ENCODE measurements at places on chromosomes 12 and 14.

DNA sequence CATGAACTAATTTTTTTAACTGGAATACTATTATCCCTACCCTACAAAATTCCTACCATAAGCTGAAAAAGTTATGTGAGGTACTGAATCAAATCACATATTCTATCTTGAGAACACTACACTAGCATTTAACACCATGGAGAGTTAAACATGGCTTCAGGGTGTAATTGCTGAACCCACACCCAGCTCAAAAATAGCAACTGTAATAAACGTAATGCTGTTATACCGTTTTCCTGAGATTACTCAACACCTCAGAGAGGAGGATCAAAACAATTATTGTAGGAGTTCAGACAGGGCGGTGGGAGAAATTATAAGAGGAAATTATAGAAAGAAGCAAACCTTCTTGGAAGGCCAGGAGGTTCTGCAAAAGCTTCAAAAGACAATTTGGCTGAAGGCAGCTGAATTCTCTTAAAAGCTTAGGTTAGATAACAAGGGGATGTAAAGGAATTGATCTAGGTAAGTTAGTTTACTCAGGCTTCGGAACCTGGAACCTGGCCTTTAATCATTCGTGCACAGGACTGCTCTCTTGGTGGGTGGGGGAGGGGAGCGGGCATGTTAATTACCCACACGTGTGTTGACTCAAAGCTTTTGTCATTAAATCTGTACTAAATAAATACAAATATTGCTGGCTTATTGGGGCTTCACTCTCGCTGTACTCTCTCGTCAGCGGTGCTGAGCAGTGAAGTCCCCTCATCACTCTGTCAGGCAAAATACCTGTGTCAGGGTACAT is 12.1 kb upstream of the IPO8 start:
- DNase-seq = no peak

DNA sequence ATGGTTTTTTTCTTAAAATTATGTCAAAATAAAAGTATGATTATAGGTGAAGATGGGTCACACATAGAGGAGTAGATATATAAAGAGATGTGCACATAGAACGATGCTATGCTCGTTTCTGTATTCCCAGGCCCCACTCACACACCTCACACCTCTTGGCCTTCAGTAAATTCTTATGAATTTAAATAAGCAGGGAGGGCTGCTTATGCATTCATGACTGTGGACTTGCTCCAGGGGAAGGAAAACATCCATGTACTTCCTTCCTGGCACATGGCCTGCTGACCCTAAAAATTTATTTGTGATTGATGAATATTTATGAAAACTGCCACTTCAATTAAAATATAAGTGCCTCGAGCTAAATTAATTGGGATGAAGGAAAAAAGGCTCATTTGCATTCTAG is 1306.7 kb upstream of the TMEM132C start:
- DNase-seq = no peak

GRCh38 chr12:40635141-40635731 is 57.0 kb upstream of the CNTN1 start:
- DNase-seq = no peak

GRCh38 chr12:85713373-85713772 is 122.8 kb downstream of the RASSF9 start:
- no peak for DNase-seq

DNA sequence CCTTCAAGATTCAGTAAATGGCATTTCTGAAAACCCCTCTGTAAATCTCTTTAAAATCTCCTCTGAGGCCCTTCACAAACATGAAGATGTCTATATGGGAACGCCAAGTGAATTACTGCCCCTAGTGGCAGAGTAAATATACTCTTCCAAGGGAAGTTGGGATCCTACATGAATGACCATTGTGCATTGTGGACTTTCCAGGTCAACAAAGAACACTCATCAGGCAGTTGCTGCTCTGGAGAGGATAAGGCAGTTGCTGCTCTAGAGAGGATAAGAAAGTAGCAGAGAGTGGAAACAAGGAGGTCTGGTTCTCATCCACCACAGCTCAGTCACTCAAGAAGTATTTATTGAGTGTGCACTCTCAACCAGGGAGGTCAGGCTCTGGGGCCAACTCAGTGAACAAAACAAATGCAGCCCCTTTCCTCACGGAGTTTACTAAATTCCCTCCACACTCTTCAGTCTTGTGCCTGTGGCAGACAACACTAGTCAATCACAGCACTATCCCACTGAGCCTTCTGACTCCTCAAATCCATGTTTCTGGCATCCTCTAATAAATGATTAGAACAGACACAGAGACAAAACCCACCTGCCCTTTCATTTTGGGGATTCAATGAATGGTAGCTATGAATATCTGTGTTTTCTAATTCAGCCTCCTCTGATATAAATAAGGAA is 52.9 kb downstream of the SVOP start:
- no peak for DNase-seq

DNA sequence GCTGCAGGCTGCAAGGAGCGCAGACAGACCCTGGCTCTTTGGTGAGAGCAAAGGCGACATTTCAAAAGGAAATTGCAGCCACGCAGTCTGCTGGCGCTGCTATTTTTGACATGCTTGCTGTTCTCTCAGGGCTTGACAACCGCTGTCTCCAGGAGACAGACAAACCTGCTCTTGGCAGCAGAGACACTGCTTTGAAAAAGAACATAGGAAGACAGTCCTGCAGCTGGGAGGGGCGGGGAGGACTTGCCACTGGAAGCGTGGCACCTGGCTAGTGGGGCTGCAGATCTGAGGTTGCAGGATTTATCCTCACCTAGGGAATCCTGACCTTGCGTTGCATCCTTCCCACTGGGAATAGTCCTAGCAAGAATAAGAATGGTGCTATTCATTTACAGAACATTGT is 91.8 kb upstream of the KCNA1 start:
- DNase-seq = no peak

GRCh38 chr14:104794993-104795780 is at the start of gene AKT1:
AKT1 (minus strand) TSS chr14:104795748; CDS start chr14:104792643, 3,105 bp downstream.
- DNase-seq = no peak

DNA sequence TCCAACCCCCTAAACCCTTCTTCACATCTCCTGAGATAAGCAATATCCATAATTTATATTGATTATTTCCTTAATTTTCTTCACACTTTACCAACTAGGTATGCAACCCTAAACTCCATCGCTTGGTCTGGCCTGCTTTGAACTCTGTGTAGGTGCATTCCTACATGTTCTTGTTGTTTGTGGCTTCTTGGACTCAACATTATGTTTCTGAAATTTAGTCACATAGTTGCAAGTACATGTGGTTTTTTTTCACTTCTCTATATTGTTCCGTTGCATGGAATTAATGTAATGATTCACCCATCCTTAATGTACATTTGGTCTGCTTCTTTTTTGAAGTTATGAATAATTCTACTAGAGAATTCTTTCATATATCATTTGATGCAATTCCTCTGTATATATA is 1.6 kb upstream of the TAS2R30 start:
- no peak for DNase-seq

DNA sequence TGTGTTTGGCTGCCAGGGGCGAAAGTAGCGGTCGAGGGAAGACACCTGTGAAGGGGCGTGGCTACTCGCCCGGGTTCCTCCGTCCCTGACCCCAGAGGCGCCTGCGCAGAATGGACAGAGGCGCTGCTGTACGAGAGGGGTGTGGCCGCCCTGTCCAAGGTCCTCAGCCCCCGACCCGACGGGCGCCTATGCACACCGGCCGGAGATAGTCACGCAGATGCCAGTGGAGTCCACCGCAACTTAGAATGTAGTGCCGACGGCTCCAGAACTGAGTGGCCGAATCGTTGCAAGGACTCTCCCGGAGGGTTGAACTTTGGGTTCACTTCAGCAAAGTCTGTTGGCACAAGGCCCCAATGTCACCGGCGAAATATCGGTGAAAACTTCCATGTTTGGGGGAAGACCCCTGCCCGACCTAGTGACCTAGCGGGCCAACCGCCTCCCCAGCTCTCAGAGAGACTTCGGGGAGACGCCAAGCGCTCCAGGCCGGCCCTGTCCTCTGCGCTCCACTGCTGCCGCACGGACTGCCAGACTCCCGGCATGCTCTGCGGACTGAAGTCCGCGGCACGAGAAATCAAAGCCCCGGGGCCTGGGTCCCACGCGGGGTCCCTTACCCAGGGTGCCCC is 541 bp upstream of the RNU6-7 start:
- peak; percentile 88 for DNase-seq

DNA sequence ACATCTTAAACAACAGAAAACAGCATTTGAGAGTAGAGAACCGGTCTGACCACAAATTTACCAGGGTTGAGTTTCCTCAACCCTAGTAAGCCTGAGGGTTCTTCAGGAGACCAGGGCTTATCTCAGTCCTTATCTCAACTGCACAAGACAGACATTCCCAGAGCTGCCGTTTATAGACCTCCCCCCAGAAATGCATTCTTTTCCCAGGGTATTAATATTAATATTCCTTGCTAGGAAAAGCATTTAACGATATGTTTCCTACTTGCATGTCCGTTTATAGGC is 12.3 kb downstream of the TMEM117 start:
- no peak for DNase-seq

- no peak for DNase-seq
Observed at GRCh38 chr14:65080960-65081747, 21.2 kb downstream of the MAX start.

DNA sequence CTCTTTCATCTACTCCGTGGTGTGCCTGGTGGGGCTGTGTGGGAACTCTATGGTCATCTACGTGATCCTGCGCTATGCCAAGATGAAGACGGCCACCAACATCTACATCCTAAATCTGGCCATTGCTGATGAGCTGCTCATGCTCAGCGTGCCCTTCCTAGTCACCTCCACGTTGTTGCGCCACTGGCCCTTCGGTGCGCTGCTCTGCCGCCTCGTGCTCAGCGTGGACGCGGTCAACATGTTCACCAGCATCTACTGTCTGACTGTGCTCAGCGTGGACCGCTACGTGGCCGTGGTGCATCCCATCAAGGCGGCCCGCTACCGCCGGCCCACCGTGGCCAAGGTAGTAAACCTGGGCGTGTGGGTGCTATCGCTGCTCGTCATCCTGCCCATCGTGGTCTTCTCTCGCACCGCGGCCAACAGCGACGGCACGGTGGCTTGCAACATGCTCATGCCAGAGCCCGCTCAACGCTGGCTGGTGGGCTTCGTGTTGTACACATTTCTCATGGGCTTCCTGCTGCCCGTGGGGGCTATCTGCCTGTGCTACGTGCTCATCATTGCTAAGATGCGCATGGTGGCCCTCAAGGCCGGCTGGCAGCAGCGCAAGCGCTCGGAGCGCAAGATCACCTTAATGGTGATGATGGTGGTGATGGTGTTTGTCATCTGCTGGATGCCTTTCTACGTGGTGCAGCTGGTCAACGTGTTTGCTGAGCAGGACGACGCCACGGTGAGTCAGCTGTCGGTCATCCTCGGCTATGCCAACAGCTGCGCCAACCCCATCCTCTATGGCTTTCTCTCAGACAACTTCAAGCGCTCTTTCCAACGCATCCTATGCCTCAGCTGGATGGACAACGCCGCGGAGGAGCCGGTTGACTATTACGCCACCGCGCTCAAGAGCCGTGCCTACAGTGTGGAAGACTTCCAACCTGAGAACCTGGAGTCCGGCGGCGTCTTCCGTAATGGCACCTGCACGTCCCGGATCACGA is 2.2 kb downstream of the SSTR1 start:
- DNase-seq = no peak

GRCh38 chr12:129599406-129599805 is 304.4 kb downstream of the TMEM132D start:
- DNase-seq = no peak

DNA sequence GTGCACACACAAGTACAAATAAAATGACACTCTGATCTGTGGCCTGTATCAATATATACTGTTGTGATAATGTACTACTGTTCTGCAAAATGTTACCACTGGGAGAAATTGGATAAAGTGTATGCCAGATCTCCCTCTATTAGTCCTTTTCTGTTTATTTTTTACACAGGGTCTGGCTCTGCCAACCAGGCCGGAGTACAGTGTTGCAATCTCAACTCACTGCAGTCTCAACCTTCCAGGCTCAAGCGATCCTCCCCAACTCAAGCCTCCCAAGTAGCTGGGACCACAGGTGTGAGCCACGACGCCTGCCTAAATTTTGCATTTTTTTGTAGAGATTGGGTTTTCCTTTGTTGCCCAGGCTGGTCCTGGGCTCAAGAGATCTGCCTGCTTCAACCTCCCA is 1.9 kb downstream of the NT5DC3 start:
- no peak for DNase-seq

DNA sequence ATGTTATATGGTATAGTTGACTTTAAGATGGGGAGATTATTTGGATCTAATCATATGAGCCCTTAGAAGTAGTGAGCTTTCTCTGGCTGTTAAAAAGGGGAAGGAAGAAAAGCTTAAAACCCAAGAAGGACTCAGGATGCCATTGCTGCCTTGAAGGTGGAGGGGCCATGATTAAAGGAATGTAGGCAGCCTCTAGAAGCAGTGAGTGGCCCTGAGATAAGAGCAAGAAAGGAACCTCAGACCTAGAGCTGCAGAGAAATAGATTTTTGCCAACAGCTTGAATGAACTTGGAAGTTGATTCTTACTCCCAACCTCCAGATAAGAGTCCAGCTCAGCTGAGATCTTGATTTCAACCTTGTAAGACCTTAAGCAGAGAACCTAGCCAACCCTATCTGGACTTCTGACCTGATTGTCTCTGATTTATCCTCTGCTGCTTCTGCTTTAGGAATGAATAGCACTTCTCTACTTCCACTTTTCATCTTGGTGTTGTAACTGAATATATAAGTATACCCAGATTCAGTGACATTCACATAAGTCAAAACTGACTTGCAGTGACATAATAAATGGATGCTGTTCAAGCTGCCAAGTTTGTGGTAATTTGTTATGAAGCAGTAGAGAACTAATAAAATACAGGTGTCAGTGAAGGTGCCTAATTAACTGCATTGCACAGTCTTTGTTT is 33.5 kb downstream of the RAD51B start:
- DNase-seq = no peak

- no peak for DNase-seq
Observed at GRCh38 chr12:115437061-115437567, 753.1 kb upstream of the TBX3 start.

GRCh38 chr14:67513631-67514108 is 19.4 kb upstream of the PLEKHH1 start:
- DNase-seq = no peak

DNA sequence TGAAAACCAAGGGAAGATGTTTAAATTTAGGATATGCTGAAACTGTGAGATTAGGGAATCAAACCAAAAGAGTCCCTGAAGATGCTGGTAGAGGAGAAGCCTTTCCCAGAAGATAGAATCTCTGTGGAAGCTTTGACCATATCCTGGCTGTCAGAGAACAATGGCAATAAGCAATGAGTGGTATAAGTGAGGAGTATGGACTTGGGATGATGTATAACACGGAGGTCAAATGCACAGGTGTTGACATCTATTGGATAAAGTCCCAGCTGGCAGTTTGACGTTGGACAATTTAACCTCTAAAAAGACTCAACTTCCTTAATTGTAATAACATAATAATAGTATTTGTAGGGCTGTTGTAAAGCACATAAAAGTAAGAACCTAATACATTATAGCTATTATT is 30.1 kb upstream of the CLEC14A start:
- no peak for DNase-seq

All from ascending aorta (tissue), 2 donors.